ENCODE measurements at places on chromosomes 11 and 22.

GRCh38 chr11:115933564-115933963 lies 429.3 kb upstream of the CADM1 start:
- DNase-seq: no peak

- no peak for DNase-seq
Observed at GRCh38 chr22:31235081-31235480, 23.0 kb downstream of the LIMK2 start.

- DNase-seq: no peak
Observed at GRCh38 chr11:44047931-44048431, at the start of gene ACCSL. Gene ACCSL (plus strand): TSS chr11:44047981. CDS start chr11:44048037, 56 bp downstream.

DNA sequence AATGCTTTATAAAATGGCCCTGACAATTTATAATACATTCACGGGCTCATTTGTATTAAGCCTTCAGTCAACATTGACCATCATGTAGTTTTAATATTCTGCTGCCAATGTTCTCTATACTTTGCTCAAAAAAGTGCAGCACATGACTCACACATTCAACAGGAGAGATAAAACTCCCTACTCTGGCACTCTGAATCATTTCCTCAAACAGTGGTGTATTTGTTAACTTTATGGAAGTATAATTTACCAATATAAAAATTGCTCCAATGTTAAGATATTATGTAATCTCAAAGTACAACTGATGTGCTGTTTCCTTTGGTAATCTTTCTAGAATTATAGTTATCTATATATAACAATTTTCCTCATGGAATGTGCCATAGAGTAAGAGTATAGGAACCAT lies 39.9 kb downstream of the MAML2 start:
- DNase-seq: no peak

GRCh38 chr11:27290261-27291050 lies 72.6 kb downstream of the CCDC34 start:
- DNase-seq: no peak

GRCh38 chr11:108985945-108986279 lies 321.0 kb downstream of the DDX10 start:
- no peak for DNase-seq

GRCh38 chr11:16924826-16925560 lies 89.2 kb downstream of the PLEKHA7 start:
- DNase-seq: no peak

GRCh38 chr11:121367001-121367843 lies 74.7 kb downstream of the SC5D start:
- no peak for DNase-seq

DNA sequence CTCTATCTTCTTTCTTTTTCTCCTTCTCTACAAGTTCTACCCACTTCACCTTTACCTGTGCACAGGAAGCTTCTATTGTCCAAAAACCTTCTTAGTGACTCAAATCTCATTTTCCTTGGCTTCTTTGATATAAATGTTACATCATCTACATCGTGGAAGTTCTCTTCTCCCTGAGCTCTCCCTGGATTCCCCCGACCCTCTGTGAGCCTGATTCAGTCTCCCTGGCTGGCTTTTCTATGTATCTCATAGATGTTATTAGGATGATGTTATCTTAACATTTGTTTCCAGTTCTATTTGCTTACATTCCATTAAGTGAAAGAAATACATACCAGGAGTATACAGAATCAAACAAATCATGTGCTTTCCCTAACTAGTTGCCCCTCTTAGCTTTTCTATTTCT lies 235.8 kb upstream of the PITPNB start:
- DNase-seq: no peak

GRCh38 chr11:124577716-124578427 lies 8.1 kb downstream of the OR8A1 start:
- no peak for DNase-seq

- DNase-seq: no peak
Observed at GRCh38 chr22:35949243-35949642, 79.4 kb downstream of the RBFOX2 start.

- DNase-seq: no peak
Observed at GRCh38 chr22:20089977-20090729, 10.1 kb downstream of the DGCR8 start.

DNA sequence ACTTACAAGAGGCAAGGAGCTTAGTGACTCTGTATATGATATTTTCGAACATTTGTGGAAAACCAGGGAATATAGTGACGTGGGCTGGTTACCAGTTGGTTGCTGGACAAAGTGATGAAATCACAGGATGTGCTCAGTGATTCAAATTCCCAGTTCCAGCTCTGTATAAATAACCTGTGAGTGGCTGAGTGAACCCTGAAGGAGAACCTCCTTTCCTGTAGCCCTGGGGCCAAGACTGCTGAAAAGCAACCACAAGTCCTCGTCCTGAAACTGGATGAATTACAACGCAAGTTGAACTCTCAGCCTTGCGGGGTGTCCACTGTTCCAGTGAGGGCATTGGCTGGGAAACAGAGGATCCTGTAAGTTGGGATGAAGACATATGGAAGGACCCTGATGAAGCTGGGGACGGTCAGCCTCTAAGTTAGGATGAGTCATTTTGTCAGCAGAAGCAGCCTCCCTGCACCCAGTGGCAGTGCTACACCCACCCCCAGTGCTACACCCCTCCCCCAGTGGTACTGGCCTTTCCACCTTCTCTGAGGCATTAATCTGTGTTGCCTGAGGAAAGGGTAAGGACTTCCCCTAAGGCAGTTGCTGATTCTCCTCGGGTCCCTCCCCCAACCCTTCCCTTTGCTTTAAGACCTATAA lies 22.0 kb upstream of the CD81 start:
- DNase-seq: no peak

All from SIG-M5 (cell line).